Inflammatory macrophage (primary cell): ENCODE measurements at places on chromosomes 7 and 10.

- DNase-seq: no peak
Measured at GRCh38 chr7:73839290-73839689, 3.0 kb downstream of the METTL27 start.

DNA sequence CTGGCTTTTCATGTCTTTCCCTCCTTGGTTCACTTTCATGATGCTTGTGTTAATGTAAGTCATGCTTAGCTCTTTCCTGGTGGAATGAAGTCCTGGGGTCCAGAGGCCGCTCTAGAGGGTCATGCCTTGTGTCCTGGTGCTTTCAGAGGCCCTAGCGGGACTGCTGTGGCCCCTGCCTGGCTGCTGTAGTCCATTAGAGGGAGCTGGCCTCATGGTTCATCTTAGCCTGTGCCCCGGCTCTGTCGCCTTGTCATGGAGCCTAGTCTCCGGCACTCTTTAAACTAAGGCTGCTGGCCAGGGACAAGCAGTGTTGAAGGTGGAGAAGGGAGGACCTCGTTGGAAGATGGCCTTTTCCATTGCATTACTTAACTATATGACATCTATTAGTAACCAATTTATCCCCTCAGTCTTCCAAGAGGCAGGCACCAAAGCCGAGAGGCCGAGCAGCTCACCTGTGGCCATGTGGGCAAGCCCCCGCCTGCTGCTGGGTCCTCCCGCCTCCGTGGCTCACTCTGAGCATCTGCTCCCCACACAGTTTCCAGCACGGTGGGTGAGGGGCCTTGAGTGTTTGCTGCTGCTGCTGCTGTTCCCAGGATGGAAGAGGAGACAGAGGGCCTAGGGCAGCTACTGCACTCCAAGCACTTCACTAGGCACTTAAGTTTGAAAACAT is 5.0 kb upstream of the NDUFB2 start:
- DNase-seq: no peak

DNA sequence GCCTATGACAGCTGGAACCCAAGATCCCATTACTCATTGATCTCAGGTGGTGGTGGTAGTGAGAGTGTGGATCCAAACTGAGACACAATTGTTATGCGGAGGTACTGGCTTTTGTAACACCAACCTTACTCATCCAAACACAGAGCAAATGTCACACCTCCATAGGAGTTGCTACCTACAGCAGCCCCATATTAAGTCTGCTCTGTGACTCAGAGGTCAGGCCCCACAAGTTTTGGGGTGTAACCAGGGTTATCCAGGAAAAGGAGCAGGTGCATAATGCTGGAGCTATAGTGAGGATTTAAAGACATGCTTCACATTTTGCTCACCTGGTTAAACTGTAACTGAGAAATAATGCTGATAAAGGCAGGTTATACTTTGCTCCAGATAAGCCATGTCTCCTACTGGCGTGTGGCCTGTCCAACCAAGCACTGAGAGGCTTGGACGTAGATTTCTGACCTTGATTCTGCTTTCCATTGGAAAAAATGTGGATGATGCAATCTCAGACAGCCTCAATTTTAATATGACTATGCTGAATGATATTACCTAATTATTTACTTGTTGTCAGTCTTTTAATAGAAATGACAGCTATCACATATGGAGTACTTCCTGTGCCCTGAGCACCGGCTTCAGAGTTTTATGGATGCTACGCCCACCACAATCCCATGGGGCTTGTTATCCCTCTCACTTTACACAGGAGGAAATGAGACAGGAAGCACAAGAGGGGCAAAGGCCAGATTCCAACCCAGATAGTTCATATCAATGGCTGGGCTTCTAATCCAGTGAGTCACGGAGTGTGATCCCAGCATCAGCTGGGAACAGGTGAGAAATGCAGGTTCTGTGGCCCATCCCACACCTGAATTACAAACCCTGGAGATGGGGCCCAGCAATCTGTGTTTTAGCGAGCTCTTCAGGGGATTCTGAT is 181.3 kb downstream of the CHN2 start:
- no peak for DNase-seq

GRCh38 chr7:22361795-22362194 is 4.8 kb upstream of the RAPGEF5 start:
- DNase-seq: no peak

- DNase-seq: no peak
Measured at GRCh38 chr7:151393031-151393977, 16.5 kb downstream of the WDR86 start.

DNA sequence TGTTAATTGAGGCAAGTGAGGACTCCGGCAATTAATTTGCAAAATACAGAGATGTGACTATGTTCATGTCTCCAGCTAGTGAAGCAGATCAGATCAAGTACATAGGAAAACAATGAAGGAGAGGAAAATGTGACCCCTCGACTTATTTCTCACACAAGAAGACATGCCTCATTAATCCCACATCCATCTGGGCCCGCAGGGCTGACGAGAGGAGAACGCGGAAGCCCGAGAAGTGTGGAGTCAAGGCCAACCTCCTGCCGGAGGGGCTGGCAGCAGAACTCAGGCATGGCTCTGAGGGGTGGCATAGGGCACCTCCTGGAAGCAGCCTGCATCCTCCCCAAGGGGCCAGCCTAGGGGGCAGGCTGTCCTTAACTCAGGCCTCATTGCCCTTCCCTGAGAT is 54.4 kb downstream of the ZNF503 start:
- DNase-seq: no peak

GRCh38 chr10:71799112-71799511 is 25.8 kb upstream of the VSIR start:
- no peak for DNase-seq

DNA sequence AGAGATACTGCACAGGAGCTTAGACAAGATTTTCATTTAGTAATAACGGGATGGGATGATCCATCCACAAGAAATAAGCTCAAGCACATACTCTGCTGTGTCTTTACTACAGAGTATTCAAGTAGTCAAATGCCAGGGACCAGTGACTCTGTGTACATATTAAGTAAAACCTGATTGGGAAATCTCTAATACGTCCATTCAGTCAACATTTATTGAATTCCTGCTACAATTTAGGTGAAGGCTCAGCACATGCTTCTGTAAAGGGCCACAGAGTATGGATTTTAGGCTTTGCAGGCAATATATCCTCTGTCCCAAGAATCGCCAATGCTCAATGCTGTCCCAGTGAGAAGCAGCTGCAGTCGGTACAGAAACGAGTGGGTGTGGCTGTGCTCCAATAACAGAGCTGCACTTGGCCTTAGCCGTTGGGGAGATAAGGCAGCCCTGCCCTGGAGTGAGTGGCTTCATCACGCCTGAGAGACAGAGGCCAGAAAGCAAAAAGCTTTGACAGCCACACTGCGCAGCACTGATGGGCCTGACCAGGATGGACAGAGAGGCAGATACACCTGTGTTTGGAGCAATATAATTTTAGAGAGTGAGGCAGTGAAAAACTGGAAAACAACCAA is 186.8 kb downstream of the PARD3 start:
- DNase-seq: no peak

DNA sequence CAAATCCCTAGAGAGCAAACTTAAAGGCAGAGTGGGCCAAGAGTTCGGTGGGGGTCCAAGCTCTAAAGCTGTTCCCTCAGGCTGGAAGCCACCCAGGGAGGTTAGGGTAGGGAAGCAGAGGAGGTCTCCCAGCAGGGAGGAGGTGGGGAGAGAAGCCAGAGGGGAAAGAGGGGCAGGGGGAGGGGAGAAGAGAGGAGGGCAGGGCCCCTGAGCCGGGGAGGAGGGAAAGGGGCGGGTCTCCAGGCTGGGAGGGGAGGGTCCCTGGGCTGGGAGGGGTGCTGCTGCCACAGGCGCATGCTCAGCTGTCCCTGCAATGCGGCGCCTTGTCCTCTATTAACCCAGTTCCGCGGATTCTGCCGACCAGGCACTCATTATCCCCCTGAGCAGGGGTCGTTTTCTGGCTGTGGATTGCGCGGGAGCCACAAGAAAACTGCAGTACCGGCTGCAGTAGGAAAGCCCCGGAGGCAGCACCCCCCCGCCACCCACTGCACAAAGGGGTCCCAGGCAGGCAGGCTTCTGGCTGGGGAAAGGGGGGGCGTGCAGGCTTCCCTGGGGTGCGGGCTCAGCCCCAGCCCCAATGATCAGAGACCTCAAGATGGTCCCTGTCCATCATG is 49.3 kb downstream of the CAMK2B start:
- DNase-seq: no peak

DNA sequence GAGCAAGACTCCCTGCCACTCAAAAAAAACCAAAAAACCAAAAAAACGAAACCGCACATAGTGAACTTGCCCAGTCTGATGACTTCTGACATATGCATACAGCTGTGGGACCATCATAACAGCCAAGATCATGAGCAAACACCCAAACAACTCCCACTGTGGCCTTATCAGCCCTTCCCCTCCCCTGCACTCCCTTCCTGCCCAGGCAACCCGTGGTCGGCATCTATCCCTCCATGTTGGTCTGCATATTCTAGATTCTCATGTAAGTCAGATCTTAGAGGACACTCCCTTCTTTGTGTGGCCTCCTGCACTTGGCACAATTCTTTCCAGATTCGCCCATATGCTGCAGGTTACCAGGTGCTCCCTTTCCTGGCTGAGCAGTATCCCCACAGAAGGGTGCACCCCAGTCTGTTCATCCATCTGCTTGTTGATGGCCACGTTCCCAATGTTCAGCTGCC is 72.8 kb downstream of the GNA12 start:
- peak; percentile 78 for DNase-seq

GRCh38 chr10:74738052-74738451 is 88.3 kb upstream of the KAT6B start:
- DNase-seq: peak; percentile 66

- peak; percentile 94 for DNase-seq
Measured at GRCh38 chr7:50356212-50356944, 51.9 kb downstream of the IKZF1 start.

DNA sequence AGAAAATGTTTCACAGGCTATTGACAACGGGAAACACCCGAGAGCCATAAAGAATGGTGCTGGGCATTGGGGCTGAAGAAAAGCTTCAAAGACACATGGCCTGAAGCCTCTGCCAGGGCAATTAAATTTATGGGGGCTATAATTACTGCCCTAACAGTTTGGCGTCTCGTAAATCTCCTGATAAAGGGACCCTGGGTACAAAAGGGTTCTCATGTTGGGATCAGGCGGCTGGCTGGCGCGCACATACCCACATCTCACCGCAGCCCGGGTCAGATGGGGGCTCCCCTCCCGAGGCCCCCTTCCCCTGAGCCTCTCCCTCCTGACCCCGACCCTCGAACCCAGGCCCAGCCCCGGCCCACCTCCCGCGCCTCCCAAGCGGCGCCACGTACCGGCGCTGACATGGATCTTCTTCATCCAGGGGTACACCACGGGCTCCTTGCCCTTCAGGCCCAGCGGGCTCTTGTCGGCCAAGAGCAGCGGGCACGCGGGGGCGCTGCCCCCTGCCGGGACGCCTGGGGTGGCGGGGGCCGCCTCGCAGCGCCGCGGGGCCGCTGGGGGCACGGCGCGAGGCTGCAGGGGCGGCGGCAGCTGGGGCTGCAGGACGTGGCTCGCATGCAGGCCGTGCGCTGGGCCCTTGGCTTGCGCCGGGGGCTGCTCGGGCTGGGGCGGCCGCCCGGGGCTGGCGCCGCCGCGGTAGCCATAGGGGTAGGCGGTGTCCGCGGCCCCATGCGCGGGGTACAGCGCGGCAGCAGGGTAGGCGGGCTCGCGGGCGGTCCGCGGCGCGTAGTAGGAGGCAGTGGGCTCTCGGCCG is 623 bp downstream of the HOXA4 start:
- no peak for DNase-seq

GRCh38 chr7:16753932-16754855 is 639 bp downstream of the TSPAN13 start:
- DNase-seq: no peak

DNA sequence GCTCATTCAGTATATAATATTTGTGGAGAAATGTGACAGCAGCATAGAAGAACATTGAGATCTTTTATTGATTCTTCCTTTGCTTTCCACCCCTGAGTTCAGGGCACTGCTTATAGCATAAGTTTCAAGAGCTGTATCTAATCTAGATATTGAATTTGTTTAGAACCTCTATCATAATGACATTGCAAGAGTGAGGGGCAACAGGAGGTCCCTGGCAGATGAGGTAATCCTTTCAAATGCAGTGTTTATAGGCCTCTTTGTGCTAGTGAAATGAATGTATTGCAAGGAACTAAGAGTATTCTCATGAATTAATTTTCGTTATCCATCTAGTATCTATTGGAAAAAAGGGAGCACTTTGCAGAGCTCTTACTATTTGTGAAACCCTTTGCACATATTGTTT is 167.2 kb upstream of the FERD3L start:
- no peak for DNase-seq

DNA sequence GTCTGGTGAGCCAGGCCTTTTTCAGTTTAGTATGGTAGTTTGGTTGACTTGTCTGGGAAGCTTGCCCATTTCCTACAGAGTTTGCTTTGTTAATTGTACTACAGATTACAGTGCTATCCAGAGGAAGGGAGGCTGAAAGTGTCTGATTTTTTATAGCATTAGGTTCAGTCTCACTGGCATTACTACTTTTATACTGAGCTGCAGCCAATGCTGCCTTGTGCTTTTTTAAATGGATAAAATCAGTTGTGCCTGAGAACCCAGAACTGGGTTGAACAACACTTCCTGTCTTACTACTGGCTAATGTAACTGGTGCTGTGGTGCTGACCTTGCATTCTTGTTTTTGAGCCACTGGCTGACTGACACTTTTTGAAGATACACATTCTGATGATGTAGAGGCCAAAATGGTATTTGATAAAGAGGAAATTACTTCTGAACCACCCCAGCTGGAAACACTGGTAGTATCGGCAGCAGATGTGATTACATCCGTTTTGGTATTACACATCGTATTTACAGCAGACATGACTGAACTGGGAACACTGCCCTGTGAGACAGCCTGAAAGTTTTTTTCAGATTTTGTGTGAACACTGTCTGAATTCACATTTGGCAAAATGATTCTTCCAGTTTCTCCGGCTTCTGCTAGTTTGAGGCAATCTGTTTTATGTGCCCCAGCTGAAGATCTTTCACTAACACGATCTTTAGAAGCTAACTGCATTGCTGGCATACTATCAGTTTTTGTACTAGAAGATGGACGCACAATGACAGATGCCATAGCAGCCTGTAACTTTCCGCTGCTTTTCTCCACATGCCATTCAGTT is 74.1 kb downstream of the NRBF2 start:
- DNase-seq: peak; percentile 35

GRCh38 chr7:104950754-104951153 is 63.3 kb upstream of the KMT2E start:
- DNase-seq: no peak

DNA sequence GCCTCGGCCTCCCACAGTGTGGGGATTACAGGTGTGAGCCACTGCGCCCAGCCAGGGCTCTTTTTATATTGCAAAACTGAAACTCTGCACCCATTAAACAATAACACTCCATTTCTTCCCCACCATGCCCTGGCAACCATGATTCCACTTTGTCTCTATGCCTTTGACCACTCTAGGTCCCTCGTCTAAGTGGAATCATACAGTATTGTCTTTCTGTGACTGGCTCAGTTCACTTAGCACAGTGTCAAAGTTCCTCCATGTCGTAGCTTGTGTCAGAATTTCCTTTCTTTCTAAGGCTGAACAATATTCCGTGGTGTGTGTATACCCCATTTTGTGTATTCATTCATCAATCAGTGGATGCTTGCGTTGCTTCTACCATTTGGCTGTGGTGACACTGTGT is 46.2 kb downstream of the CUX1 start:
- no peak for DNase-seq

GRCh38 chr7:18212758-18213157 is 185.1 kb upstream of the PRPS1L1 start:
- DNase-seq: no peak

- no peak for DNase-seq
Measured at GRCh38 chr10:103513380-103514060, 20.0 kb downstream of the NEURL1 start.

GRCh38 chr7:30027065-30027456 is 559 bp upstream of the FKBP14 start:
- DNase-seq: peak; percentile 19

- no peak for DNase-seq
Measured at GRCh38 chr10:48769706-48770435, 85.2 kb downstream of the WDFY4 start.
